Activated CD8-positive, alpha-beta memory T cell treated with anti-CD3 and anti-CD28 coated beads, Interleukin-2, amount 10 ng/mL, durations not matched to agents 7 days and 5 days (primary cell): ENCODE measurements at places on chromosomes 12 and 14.

GRCh38 chr14:99416909-99417308 lies 63.8 kb downstream of the SETD3 start:
- H3K4me3 ChIP-seq: no peak overlapping the region
- no peak overlapping the region for H3K27ac ChIP-seq
- peaks cover 28% of the 10 kb centered on the region for H3K4me1 ChIP-seq
- H3K27me3 ChIP-seq: no peaks in the 10 kb centered on the region
- peaks cover 13% of the 10 kb centered on the region for H3K36me3 ChIP-seq

DNA sequence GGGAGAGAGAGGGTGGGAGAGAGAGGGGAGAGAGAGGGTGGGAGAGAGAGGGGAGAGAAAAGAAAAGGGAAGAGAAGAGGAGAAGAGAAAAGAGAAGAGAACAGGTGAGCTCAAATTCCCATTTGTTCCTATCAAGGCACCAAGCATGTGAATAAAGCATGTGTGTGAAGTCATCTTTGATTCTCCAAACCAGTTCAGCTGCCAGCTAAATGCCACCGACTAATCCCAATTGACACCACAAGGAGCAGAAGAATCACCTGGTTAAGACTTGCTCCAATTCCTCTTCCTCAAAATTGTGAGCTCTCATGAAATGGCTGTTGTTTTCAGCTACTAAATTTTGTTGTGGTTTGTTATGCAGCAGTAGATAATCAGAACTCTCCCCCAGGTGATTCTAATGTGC lies 188.9 kb downstream of the TMX1 start:
- H3K4me3 ChIP-seq: no peak overlapping the region
- no peaks in the 10 kb centered on the region for H3K36me3 ChIP-seq
- H3K27me3 ChIP-seq: peaks cover 25% of the 10 kb centered on the region
- no peak overlapping the region for H3K27ac ChIP-seq
- DNase-seq: no peak
- no peaks in the 10 kb centered on the region for H3K4me1 ChIP-seq

GRCh38 chr14:55470025-55470424 lies 29.6 kb upstream of the TBPL2 start:
- H3K27ac ChIP-seq: no peak overlapping the region
- H3K36me3 ChIP-seq: no peaks in the 10 kb centered on the region
- H3K27me3 ChIP-seq: peaks cover 11% of the 10 kb centered on the region
- no peak for DNase-seq
- no peaks in the 10 kb centered on the region for H3K4me1 ChIP-seq

- H3K27me3 ChIP-seq: no peaks in the 10 kb centered on the region
- DNase-seq: no peak
- H3K36me3 ChIP-seq: no peaks in the 10 kb centered on the region
- peaks cover 2% of the 10 kb centered on the region for H3K4me1 ChIP-seq
Observed at GRCh38 chr12:116336542-116337065, 59.1 kb upstream of the MED13L start.

DNA sequence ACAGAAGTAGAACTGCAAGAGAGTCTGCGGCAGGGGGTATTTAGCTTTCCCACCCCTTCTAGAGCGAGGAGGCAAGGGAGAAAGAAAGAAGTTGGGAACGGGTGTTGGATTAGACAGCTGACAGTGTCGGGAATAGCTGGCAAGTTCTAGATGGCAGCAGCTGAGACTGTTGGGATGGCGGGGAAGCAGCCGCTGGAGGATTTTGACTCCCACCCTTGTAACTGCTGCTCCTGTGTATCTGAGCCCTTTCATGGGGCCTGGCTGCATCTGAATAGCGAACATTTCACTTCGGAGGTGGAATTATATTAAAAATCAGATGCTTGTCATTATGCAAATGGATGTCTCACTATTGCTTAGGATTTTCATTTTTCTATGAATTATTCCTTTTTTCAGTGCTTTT lies 104.6 kb downstream of the AACS start:
- H3K36me3 ChIP-seq: no peaks in the 10 kb centered on the region
- H3K27ac ChIP-seq: no peak overlapping the region
- no peak overlapping the region for H3K4me3 ChIP-seq
- H3K27me3 ChIP-seq: no peaks in the 10 kb centered on the region

DNA sequence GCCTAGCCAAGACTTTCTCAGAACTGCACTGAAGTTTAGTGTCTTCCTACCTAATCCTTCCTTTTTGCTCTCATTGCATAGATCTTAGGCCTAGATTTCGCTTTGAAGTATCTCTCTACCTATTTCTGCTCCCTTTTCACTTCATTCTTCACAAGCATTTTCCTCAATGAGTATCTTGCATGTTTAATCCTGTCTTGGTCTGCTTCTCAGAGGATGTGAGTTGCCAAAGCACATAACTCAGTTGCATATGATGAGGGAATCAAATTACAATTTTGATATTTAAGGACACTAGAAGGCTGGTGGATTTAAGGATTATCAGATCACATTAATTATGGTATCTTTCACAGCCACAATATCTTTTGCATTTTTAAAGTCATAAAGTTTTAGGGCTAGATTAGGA lies 195.5 kb upstream of the DAAM1 start:
- peaks cover 3% of the 10 kb centered on the region for H3K27me3 ChIP-seq
- no peaks in the 10 kb centered on the region for H3K36me3 ChIP-seq
- H3K4me3 ChIP-seq: no peak overlapping the region
- DNase-seq: no peak
- H3K27ac ChIP-seq: no peak overlapping the region

DNA sequence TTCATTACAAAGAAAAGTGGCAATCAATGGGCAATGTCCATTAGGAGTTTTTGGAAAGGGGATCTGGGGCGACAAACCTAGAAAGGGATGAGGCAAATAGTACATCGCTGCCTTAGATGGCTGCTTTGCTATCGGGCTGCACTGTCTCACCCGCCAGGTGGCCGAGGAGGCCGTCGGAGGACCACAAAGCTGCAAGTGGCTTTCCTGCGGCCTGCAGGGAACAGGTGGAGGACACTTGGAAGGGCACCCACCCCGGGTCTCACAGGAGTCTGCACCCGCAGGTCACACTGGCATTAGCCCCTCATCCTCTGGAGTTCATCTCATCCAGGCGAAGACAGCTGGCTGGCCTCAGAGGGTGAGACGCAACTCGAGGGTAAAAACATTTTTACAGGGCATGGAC lies 1392.5 kb downstream of the AACS start:
- no peaks in the 10 kb centered on the region for H3K36me3 ChIP-seq
- no peak overlapping the region for H3K27ac ChIP-seq
- no peaks in the 10 kb centered on the region for H3K27me3 ChIP-seq
- H3K4me1 ChIP-seq: no peaks in the 10 kb centered on the region
- DNase-seq: no peak

- no peak for DNase-seq
- H3K4me1 ChIP-seq: peaks cover 40% of the 10 kb centered on the region
- no peak overlapping the region for H3K27ac ChIP-seq
- no peaks in the 10 kb centered on the region for H3K27me3 ChIP-seq
- H3K4me3 ChIP-seq: no peak overlapping the region
Observed at GRCh38 chr14:69763761-69764510, 3.0 kb upstream of the SRSF5 start.

DNA sequence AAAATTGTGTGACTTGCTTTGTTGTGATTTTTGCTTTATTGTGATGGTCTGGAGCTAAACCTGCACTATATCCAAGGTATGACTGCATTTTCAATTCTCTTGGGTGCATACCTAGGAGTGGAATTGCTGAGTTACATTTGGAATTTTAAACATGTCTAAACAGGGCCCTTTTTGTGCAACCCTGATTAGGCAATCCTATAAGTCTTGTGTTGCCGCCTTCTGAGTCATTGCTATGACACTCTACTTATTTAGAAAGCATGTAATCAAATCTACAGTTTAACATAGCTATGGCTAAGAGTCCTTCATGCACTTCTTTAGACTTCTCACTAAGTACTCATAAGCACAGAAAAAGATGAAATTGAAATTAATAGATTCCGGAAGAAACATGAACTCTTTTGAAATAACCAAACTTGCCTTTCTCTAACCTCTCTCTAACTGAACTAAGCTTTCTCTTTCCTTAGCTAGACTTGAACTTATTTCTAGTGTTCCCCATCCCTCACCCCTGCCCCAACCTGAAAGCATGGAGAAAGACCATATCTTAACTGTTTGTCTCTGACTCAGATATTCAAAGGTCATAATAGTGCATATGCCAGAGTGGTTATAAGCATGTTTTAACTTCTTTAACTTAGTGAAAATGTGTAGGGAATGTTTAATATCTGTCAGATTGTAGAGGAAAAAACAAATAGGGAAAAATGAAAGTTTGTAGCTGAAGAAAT lies 203.0 kb downstream of the SNAPC1 start:
- peaks cover 17% of the 10 kb centered on the region for H3K27me3 ChIP-seq
- H3K27ac ChIP-seq: no peak overlapping the region
- H3K36me3 ChIP-seq: no peaks in the 10 kb centered on the region
- H3K4me1 ChIP-seq: no peaks in the 10 kb centered on the region
- no peak overlapping the region for H3K4me3 ChIP-seq

DNA sequence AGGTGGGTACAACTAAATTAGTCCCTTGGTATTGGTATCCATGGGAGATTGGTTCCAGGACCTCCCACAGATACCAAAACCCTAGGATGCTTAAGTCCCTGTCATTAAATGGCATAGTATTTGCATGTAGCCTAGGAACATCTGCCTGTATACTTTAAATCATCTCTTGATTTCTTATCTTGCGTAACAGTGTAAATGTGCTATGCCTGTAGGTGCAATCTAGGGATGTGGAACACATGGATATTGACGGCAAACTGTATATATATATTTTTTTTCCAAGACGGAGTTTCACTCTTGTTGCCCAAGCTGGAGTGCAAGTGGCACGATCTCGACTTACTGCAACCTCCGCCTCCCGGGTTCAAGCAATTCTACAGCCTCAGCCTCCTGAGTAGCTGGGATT lies 1.5 kb downstream of the KNTC1 start:
- no peak overlapping the region for H3K27ac ChIP-seq
- H3K36me3 ChIP-seq: peaks cover 44% of the 10 kb centered on the region
- DNase-seq: no peak
- H3K4me1 ChIP-seq: peaks cover 29% of the 10 kb centered on the region

GRCh38 chr12:43636725-43637463 lies 84.9 kb upstream of the ADAMTS20 start:
- H3K4me1 ChIP-seq: no peaks in the 10 kb centered on the region
- no peaks in the 10 kb centered on the region for H3K36me3 ChIP-seq
- no peak overlapping the region for H3K27ac ChIP-seq
- no peak for DNase-seq
- no peak overlapping the region for H3K4me3 ChIP-seq

DNA sequence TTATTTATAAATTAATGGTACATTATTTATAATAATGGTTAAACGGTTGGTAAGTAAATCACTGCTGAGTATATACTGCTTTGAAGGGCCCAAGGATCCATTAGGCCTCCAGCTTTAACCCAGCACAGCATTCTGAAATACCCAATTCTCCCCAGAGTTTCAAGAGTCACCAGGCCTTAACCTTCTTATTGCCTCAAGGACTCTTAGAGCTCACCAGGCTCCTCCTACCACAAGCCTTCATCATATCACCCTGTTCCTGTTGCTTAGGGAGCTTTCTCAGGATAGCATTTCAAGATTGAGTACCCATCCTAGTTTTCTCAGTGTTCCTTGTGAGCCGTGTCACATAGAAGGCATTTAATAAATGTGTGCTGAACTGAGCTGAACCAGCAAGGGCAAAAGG lies 242.5 kb downstream of the FBXL14 start:
- H3K4me1 ChIP-seq: no peaks in the 10 kb centered on the region
- no peak for DNase-seq
- no peak overlapping the region for H3K4me3 ChIP-seq
- no peaks in the 10 kb centered on the region for H3K36me3 ChIP-seq

- no peaks in the 10 kb centered on the region for H3K36me3 ChIP-seq
- H3K27me3 ChIP-seq: peaks cover 8% of the 10 kb centered on the region
- H3K4me3 ChIP-seq: no peak overlapping the region
- peak; percentile 35 for DNase-seq
- H3K4me1 ChIP-seq: no peaks in the 10 kb centered on the region
- H3K27ac ChIP-seq: no peak overlapping the region
Observed at GRCh38 chr12:49868952-49869815, 26.3 kb upstream of the BCDIN3D start.

DNA sequence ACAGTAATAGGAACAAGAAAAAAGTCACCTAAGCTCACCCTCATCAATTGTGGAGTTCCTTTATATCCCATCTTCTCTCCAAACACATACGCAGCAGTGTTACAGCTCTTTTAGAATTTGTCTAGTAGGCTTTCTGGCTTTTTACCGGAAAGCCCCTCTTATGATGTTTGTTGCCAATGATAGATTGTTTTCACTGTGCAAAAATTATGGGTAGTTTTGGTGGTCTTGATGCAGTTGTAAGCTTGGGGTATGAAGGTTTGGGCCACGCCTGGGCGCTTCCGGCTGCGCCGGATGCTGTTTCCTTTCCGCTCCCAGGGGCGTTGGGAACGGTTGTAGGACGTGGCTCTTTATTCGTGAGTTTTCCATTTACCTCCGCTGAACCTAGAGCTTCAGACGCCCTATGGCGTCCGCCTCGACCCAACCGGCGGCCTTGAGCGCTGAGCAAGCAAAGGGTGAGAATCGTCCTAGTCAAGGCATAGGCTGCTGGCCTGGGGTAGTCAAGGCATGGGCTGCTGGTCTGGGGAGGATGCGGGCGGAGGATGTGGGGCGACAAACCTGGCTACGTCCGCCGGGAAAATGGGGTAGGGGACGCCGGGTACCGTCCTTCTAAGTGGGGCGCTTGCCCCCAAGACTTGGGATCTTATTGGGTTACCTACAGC lies at the start of the genes C12orf57 and RNU7-1:
TSS of gene C12orf57 (plus strand) at position 301 of the 659 bp plus-strand sequence. CDS start at position 401, 100 bp downstream.
TSS of gene RNU7-1 (plus strand) at position 95 of the 659 bp plus-strand sequence.
- H3K36me3 ChIP-seq: peaks cover 4% of the 10 kb centered on the region
- DNase-seq: peak; percentile 93
- H3K27ac ChIP-seq: peak within 1 kb of the TSS; percentile 98
- H3K4me3 ChIP-seq: peak within 1 kb of the TSS; percentile 86
- peaks cover 4% of the 10 kb centered on the region for H3K27me3 ChIP-seq
- H3K4me1 ChIP-seq: peaks cover 56% of the 10 kb centered on the region

DNA sequence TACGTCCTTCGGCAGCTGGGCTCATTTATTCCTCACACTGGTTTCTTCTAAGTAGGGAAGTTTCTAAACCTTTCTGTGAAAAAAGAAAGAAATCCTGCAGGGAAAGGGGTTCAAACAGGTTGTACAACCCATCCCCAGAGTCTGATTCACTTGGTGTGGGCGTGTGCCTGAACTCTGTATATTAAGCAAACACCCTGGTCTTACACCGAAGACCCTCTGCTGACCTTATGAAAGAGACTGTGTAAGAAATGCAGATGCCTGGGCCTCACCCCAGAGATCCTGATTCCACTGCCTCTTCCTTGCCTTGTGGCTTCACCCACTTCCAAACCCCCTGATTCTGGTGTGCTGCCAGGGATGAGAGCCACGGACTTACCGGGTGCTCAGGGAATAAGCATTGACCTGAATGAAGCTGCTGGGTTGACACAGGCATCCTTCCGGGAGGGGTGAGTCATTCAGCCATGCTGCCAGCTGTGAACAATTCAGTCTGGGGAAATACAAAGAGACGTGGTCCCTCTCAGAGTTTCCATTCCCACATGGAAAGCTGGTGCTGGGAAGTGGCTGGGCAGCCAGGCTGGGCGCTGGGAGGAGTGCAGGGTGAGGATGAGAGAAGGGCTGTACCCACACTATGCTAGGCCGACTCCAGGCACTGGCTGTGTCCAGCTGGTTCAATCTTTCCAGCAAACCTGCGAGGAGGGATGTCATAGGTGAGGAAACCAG lies 26.5 kb upstream of the ACTN1 start:
- H3K27me3 ChIP-seq: peaks cover 4% of the 10 kb centered on the region
- H3K27ac ChIP-seq: no peak overlapping the region
- peaks cover 4% of the 10 kb centered on the region for H3K4me1 ChIP-seq
- no peaks in the 10 kb centered on the region for H3K36me3 ChIP-seq
